Large intestine (tissue), 12 donors: ENCODE measurements at places on chromosomes 1 and 21. TPM values are rescaled to one million over a fixed set of nuclear protein-coding genes. Genes with fewer than 3 reads are reported as not detected.

Gene LRRC53
- polyA plus RNA-seq = 0.25 TPM

Gene GPA33
- polyA plus RNA-seq = 64.4 TPM

GRCh38 chr1:25485536-25486411 is 55.1 kb downstream of the MACO1 start:
- no peaks in the 10 kb centered on the region for H3K27me3 ChIP-seq
- no peak for DNase-seq
- no peak overlapping the region for H3K27ac ChIP-seq
- H3K36me3 ChIP-seq = peaks cover 28% of the 10 kb centered on the region
- no peak overlapping the region for H3K4me3 ChIP-seq

DNA sequence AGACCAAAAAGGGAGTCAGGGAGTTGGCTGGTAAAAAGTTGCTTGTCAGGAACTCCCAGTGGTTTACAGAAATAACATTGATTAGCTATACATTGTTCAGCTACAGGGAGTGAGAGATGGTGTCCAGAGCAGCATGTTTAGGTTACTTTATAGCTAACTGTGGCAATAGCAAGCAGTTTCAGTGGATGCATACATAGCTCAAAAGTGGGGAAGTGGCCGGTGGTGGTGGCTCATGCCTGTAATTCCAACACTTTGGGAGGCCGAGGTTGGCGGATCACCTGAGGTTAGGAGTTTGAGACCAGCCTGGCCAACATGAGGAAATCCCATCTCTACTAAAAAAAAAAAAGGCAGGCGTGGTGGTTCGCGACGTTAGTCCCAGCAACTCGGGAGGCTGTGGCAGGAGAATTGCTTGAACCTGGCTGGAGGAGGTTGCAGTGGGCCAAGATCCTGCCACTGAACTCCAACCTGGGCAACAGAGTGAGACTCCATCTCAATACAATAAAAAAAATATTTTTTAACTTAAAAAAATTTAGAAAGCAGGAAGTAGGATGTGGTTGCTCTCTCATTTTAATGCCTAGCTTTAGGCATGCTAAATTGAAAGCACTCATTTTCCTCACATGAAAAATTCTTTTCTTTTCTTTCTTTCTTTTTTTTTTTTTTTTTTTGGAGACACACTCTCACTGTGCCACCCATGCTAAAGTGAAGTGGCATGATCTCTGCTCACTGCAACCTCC is 109.7 kb downstream of the PPIAL4G start:
- no peak overlapping the region for H3K27ac ChIP-seq
- peaks cover 4% of the 10 kb centered on the region for H3K4me1 ChIP-seq
- H3K4me3 ChIP-seq = no peak overlapping the region

DNA sequence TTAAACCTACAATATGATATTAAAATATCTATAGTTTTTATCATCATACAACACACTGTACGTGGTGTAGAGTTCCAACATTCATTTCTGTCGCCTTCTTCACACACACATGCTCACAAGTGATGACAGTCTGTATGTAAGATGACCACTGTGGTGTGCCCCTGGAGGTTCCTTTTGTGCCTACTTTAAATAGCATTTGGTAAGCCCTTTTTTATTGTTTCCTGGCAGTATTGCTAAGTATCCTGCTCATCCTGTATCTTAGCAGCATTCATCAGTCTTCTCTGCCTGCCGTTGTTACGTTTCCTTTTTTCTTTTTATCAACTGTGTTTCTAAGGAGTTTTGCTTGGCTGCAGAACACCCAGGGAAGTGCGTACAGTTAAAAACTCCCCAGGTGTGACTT is 231.4 kb downstream of the CHRM3 start:
- no peak overlapping the region for H3K27ac ChIP-seq
- no peaks in the 10 kb centered on the region for H3K36me3 ChIP-seq
- no peaks in the 10 kb centered on the region for H3K4me1 ChIP-seq
- DNase-seq = no peak
- no peaks in the 10 kb centered on the region for H3K27me3 ChIP-seq

GRCh38 chr1:1124786-1125642 is 9.1 kb upstream of the C1orf159 start:
- H3K4me3 ChIP-seq = no peak overlapping the region
- peaks cover 77% of the 10 kb centered on the region for H3K4me1 ChIP-seq
- H3K36me3 ChIP-seq = no peaks in the 10 kb centered on the region
- no peaks in the 10 kb centered on the region for H3K27me3 ChIP-seq
- peak overlapping the region; percentile 52 for H3K27ac ChIP-seq
- peak; percentile 92 for DNase-seq

GRCh38 chr21:35508139-35508888 is 459.2 kb upstream of the RUNX1 start:
- peaks cover 4% of the 10 kb centered on the region for H3K4me1 ChIP-seq
- H3K27me3 ChIP-seq = no peaks in the 10 kb centered on the region
- no peak overlapping the region for H3K4me3 ChIP-seq
- no peak for DNase-seq
- H3K36me3 ChIP-seq = no peaks in the 10 kb centered on the region

DNA sequence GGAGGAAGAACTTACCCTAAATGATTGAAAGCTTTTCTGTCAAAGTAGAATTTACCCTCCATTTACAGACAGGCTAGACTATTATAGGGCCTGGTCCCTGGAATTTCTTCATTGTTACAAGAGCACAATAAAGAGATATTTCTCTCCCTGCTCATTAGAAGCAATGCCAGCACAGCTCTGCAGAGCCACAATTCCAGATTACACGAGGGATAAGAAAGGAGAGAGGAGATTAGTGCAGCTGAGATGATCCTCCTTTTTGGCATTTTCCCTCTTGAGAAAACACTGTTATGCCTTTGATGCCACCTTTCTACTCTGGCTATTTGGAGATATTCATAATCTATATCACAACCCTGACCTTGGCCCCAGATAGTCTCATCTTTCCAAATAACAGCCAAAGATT is 1119.5 kb upstream of the TMPRSS15 start:
- no peak overlapping the region for H3K27ac ChIP-seq
- no peaks in the 10 kb centered on the region for H3K27me3 ChIP-seq
- no peak for DNase-seq
- no peak overlapping the region for H3K4me3 ChIP-seq
- H3K36me3 ChIP-seq = no peaks in the 10 kb centered on the region
- H3K4me1 ChIP-seq = no peaks in the 10 kb centered on the region
